Fibroblast of skin of left biceps (primary cell): ENCODE measurements at places on chromosomes 4 and X.

- DNase-seq, result no peak
These were observed 294.2 kb downstream of the GRIA2 start for GRCh38 chr4:157514711-157515110.

- DNase-seq, result no peak
These were observed 7.5 kb upstream of the BMP2K start for GRCh38 chr4:78768452-78769180.

DNA sequence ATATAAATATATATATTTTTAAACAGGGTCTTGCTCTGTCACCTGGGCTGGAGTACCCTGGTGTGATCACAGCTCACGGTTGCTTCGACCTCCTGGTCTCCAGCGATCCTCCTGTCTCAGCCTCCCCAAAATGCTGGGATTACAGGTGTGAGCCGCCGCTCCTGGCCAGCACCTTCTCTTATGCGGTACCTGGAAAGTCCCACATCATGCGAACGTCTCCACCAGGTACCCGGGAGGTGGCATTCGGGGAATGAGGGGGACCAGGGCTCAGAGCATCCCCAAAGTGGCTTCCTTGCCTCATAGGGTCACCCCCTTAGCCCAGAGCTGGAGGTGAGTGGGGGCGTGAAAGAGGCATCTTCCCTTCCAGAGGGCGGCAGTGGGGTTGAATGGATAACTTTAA is 84.0 kb upstream of the PPP2R3B start:
- DNase-seq, result no peak

GRCh38 chrX:116238567-116239255 is 68.2 kb downstream of the AGTR2 start:
- DNase-seq, result no peak

DNA sequence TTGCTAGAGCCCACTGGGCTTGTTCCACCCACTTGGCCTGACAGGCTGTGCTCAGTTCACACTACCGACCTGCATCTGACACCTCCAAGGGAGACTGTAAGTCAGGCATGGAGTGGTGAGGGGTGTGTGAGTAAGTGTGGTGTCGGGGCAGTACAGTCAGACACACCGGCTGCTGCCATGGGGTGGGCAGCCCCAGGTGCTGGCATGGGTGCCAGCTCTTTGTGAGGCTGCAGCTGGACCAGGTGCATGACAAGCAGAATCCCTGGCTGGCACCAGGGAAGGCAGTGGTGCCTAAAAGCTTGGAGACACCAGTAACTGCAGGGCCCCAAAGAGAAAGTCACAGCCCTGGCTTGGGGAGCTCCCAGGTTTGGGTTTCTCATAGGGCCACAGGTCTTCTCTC is 665.0 kb downstream of the SH3BGRL start:
- DNase-seq, result no peak

DNA sequence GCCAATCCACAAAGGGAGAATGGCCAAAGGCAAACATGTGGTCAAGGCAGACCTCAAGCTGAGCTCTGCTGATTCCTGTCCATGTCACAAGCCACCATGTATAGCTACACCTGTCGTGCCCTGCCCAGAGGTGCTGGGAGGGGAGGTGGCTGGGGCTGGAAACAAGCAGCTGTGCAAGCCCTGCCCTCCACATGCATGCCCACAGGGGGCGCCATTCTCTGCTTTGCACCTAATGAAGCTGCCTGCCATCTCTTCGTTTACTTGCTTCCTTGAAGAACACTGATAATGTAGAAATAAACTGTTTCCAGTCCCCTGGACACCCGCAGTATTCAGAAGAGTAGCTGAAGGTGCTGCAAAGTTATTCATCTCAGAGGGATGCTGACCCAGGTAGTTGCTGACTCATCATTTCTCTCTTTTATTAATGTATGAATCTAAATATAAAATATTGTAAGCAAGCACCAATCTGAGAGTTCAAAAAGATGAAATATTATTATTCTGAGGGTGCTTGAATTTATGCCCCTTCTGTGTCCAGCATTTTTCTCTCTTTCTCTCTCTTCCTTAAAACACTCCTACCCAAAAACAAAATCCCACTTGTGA is 278.6 kb downstream of the ADGRA3 start:
- no peak for DNase-seq
